ENCODE measurements at places on chromosomes 16 and 17.

DNA sequence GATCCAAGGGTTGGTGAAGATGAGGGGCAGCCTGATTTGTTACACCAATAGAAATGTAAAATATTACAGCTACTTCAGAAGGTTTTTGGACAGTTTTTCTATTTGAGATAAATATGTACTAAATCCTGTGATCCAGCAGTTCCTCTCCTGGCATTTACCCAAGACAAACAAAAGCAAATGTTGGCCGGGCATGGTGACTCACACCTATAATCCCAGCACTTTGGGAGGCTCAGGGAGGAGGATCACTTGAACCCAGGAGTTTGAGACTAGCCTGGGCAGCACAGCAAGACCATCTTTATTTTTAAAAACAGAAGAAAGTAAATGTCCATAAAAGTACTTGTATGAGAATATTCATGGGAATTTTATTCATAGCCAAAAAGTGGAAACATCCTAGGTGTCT is 64.8 kb upstream of the MRC2 start:
- no peak for DNase-seq

GRCh38 chr16:72972878-72973571 is 74.9 kb downstream of the ZFHX3 start:
- DNase-seq = no peak

- DNase-seq = no peak
These were observed 140.1 kb downstream of the RBFOX3 start for GRCh38 chr17:79470754-79471153.

GRCh38 chr16:69286941-69287713 is 24.0 kb upstream of the VPS4A start:
- DNase-seq = no peak

DNA sequence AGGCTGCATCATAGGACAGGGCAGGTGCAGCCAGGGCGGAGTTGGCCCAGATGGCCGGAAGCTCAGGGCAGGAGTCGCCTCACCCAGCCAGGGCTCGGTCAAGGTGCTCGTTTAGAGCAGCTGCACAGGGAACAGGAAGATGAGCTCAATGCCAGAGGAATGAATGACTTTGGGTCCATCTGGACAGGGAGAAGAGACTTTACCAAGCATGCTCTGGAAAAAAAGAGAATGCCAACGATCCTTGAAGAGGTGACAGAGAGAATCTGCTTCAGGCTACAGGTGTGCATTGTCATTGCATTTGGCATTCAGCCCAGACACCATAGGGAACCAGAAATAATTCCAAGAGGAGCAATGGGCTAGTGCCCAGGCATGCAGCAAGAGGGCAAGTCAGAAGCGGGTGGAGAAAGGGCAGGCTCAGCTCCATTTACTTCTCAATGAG is 6.7 kb upstream of the MPP3 start:
- no peak for DNase-seq

GRCh38 chr16:25126820-25127232 is 15.3 kb downstream of the LCMT1 start:
- no peak for DNase-seq

- no peak for DNase-seq
These were observed 743 bp downstream of the SHCBP1 start for GRCh38 chr16:46620266-46621005.

- no peak for DNase-seq
These were observed 84.3 kb downstream of the CDH11 start for GRCh38 chr16:65037556-65037955.

DNA sequence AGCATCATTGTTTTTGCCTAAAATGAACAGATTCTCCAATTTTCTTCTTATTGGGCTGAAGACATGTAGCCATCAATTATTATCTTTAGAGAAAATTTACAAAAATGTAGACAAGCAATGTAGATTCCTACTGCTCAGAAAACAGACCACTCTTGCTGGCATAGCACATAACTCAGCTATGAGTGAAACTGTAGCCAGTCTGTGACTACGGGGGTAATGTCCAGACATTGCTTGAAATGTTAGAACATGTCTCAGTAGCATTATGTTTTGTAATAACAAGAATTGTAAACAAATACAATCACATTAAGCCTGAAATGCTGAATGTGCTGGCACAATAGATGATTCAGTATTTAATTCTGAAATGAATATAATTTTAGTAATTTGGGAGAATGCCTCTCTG is 265.7 kb upstream of the KCNJ16 start:
- no peak for DNase-seq

GRCh38 chr17:35373984-35374765 is 754 bp upstream of the SLFN11 start:
- peak; percentile 6 for DNase-seq

- DNase-seq = no peak
These were observed 68.1 kb upstream of the LGALS9 start for GRCh38 chr17:27562777-27563455.

GRCh38 chr16:27303256-27304100 is 10.3 kb upstream of the IL4R start:
- DNase-seq = no peak

GRCh38 chr16:2178321-2179106 is 17.9 kb downstream of the CASKIN1 start:
- peak; percentile 31 for DNase-seq

DNA sequence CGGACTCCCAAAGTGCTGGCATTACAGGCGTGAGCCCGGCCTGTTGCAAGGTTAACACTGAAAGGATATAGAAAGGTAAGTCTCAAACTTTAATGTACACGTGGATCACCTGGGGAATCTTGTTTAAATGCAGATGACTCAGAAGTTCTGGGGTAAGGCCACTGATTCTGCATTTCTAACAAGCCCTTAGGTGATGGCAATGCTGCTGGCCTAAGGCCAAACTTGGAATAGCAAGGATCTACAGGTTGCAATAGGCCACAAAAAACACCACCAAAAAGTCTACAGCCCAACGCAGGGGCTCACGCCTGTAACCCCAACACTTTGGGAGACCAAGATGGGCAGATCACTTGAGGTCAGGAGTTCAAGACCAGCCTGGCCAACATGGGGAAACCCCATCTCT is 4.2 kb downstream of the CMTM4 start:
- DNase-seq = no peak

DNA sequence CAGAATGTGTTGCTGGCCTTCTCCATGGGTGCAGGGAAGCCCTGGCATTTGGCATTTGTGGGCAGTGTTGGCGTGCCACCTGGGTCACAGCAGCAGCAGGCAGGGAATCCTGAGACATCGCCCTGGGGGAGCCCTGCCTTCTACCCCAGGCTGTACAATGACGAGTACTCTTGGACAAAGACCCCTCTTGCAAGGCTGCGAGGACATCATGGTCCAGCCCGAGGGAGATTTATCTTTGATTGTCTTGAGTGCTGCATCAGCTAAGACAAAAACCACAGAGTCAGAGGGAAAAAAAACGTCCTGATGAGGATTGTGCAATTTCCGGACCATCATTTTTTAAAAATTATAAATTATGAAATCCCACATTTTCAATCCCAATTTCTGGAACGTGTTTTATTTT is 3.7 kb downstream of the CRISPLD2 start:
- no peak for DNase-seq

DNA sequence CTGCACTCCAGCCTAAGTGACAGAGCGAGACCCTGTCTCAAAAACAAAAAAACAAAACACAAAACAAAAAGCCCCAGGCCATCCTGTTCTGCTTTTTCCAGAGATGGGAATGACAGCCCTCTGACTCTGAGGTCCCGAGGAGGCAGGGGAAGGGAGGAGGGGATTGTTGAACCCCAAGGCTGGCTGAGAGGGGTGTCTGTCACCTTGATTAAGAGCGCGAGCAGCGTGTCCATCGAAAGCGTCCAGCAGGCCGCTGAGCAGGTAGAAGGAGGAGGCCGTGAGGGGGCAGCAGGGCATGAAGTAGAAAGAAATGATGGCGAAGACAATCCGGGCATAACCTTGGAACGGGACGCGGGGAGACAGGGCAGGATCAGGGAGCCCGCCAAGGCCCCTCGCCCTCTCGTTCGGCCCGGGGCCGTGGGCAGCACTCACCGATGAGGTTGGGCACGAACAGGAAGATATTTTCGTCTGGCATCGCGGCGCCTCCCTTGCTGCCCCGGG is 593 bp downstream of the CDIPT start:
- DNase-seq = no peak

- DNase-seq = no peak
These were observed 18.6 kb downstream of the CNTROB start for GRCh38 chr17:7950578-7950977.

GRCh38 chr16:15553313-15554088 is 89.5 kb downstream of the MARF1 start:
- DNase-seq = no peak

DNA sequence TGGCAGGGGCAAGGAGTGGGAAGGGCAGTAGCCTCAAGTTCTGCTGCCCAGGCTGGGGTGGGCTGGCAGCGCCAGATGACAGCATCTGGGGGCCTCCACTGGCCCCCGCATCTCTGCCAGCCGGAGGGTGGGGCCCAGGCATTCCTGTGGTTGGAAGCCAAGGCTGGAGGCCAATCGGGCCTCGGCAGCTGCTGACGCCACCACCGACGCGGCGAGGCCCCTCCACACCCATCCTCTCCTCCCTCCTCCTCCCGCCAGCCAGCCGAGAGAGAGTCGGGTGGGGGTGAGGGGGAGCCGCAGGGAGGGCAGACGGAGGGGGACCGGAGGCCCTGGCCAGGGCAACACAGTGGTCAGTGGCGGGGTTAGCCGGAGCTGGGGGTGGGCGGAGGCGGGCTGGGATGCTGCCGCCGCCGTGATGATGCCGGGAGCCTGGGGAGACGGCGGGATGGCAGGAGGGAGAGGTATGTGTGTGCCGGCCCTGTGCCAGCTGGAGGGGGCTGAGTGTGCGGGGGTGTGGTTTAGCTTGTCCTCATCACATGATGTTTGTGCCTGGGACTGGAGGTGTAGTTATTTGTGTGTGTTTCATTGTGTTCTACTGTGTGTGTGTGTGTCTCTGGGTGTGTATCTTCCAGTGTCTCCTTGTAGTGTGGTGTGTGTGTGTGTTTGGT is 36.6 kb downstream of the ARHGAP23 start:
- DNase-seq = no peak

DNA sequence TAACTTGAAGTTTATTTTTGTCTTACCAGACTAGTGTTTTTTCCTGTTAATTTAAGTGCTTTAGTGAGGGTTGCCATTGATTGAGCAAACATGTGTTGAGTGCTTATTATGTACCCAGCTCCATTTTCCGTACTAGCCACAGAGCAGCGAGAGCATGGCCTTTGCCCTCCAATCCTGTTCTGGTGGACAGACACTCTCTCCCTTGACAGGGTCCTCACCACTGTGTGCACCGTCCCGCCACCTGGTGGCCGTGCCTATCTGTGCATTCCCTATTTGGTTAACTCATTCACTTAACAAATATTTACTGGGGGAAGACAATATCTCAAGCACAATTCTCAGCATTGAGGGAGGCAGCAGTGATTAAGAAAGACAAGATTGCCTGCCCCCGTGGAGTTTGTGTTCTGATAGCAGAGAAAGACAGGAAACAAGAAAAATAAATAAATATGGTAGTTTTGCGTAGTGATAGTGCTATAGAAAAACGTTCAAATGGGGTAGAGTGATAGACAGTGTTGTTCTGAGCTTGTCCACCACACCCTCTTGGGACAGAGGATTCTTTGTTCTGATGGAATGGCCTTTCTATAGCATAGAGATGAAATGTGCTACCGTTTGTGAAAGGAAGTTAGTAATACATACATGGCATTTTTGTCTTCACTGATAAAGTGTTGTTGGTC is 13.0 kb downstream of the CDH13 start:
- DNase-seq = peak; percentile 20

- DNase-seq = no peak
These were observed 46.4 kb downstream of the SPOP start for GRCh38 chr17:49631496-49631895.

GRCh38 chr17:13400491-13400890 is 201.2 kb downstream of the HS3ST3A1 start:
- DNase-seq = no peak

DNA sequence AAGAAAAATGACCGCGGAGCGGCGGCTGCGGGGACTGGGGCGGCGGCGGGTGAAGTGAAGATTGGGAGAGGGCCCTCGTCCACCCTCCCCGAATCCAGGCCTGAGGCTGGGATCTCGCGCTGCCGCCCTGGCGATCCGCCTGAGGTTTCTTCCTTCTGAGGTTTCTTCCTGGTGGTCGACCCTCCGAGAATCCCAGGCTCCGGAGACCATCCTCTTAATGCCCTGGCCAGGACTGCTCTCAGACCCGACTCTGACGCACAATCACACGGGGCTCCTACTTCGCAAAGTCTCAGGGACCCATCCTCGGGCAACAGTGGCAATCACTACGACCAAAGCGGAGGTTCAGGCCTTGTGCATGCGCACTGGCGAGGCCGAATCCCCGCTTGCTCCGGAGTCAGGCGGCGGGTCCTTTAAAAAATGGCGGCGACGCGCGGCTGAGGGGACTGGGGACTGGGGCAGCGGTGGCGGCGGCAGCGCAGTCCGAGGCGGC is 18.0 kb upstream of the KCNJ18 start:
- no peak for DNase-seq

- no peak for DNase-seq
These were observed 12.9 kb downstream of the CMIP start for GRCh38 chr16:81457326-81458133.

DNA sequence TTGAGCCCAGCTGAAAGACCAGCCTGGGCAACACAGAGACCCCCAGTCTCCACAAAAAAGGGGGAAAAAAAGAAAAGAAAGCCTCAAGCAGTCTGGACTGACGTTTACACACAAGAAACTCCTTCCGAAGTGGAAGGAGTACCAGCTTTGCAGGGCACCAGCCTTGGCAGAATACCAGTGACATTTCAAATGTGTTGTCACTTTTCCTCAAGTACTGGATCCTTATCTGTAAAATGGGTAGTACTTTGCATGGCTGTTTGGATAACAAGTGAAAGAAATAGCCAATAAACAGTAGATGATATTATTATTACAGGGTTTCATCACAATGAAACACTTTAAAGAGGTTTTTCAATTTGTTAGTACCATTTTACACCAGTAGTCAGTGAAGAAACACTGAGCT is 14.2 kb downstream of the YWHAE start:
- no peak for DNase-seq

DNA sequence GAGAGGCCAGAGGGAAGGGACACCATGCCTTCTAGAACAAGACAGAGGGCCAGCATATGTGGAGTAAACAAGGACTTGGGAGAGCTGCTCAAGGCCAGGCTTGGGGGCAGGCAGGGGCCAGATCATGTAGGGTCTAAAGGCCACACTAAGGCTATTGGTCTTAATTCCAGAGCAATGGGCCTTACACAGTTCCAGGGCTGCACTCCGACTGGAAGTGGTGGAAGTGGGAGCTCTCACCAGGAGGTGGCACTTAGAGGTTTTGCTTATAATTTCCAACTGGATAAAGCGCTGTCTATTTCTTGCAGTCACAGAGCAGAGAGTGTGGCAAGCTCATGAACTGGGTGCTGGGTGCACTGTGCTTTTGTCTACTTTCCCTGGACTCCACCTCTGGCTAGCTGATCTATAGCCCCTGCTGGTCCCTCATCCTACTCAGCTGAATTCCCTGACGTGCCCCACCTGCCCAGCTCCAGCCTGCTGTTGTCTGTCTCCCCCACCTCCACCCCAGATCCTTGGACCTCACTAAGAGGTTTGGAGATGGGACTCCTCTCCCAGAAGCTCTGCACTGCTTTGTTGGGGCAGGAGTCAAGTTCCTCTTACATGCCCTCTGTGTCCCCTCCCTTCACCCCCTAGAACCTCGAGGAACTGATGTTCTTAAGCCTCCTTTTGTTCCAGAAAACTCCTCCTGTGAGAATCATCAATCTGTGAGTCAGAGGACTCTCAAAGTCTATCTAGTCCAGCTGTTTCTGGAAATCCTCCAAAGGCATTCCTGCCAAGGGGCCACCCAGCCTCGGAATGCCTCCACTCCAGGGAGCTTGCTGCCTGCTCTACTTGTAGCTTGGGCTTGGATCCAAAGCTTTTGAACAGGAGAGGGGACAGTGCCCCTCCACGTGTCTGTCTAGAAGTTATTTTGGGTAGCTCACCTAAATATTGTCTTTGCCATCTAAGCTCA is 48.1 kb upstream of the KSR1 start:
- no peak for DNase-seq

Data from stimulated activated CD8-positive, alpha-beta memory T cell treated with anti-CD3 and anti-CD28 coated beads, Interleukin-15, amount 100 ng/mL, for 24 hours (primary cell).